Fibroblast of gingiva (primary cell): ENCODE measurements at places on chromosomes 5 and 9.

- no peak for DNase-seq
Observed at GRCh38 chr5:175674731-175675346, 17.0 kb downstream of the HRH2 start.

GRCh38 chr9:135992486-135993408 lies 31.6 kb upstream of the UBAC1 start:
- peak; percentile 81 for DNase-seq

DNA sequence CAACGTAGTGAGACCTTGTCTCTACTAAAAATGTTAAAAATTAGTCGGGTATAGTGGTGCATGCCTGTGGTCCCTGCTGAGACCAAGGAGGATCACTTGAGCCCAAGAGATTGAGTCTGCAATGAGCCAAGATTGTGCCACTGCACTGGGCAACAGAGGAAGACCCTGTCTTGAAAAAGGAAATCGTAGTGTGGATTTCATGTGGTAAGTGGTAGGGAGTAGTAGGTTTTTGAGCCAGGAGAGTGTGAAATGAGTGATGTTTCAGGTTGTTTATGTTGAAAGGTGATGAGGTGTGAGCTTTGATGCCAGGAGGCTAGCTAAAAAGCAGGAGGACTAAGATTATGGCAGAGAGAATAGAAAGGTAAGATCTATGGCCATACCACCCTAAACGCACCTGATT lies 5.9 kb downstream of the MATR3 start:
- DNase-seq: no peak

GRCh38 chr5:64883912-64884311 lies 115.2 kb downstream of the CWC27 start:
- DNase-seq: no peak

GRCh38 chr5:80866371-80866770 lies 93.8 kb upstream of the RASGRF2 start:
- no peak for DNase-seq

GRCh38 chr5:6733411-6734242 lies 20.4 kb downstream of the TENT4A start:
- peak; percentile 54 for DNase-seq

GRCh38 chr5:106523852-106524251 lies 1146.9 kb downstream of the EFNA5 start:
- DNase-seq: no peak

DNA sequence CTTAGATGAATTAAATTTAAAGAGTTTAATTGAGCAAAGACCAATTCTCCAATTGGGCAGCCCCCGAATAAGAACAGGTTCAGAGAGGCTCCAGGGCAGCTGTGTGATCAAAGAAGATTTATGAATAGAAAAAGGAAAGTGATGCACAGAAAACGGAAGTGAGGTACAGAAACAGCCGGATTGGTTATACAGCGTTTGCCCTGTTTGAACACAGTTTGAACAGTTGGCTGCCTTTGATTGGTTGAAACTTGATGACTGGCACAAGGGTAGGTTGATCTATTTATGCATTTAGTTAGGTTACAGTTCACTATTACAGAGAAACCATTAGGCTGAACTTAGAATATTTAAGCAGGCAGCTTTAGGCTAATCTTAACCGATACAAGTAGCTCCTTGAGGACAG lies 29.5 kb downstream of the NIM1K start:
- no peak for DNase-seq

- no peak for DNase-seq
Observed at GRCh38 chr9:107043886-107044285, 180.9 kb downstream of the ZNF462 start.
